ENCODE measurements at places on chromosomes 16 and 17. TPM values are rescaled to one million over a fixed set of nuclear protein-coding genes. Genes with fewer than 3 reads are reported as not detected.

GRCh38 chr16:50960517-50961202 lies 190.4 kb downstream of the SALL1 start:
- no peak for DNase-seq

DNA sequence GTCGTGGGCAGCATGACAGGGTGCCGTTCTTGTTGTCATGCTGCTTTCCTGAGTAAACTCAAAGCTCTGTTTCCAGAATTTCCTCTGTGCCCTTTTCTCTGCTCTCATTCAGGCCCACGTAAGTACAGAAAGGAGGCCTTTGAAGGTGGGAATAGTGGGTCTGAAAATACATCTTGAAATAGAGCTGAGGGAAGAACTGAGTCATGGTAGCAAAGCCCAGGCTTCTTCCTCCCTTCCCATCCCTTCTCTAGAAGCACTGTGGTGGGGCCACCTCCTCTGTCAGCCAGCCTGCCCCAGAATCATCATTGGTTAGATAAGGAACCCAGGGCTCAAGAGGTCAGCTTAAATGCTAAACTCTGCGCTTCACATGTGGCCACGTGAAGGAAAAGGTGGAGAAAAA lies 9.4 kb downstream of the CTRL start:
- DNase-seq = peak; percentile 22

GRCh38 chr17:2092253-2092652 lies 37.4 kb downstream of the HIC1 start:
- DNase-seq = no peak

GRCh38 chr17:58245428-58246103 lies 7.2 kb downstream of the LPO start:
- no peak for DNase-seq

- no peak for DNase-seq
Observed at GRCh38 chr16:27726621-27727261, 176.8 kb downstream of the KATNIP start.

Gene CTRL
- 5.2 TPM for polyA plus RNA-seq

Gene ITGAL
- 1.4 TPM for polyA plus RNA-seq

Gene KRTAP9-8
- not detected for polyA plus RNA-seq
